ENCODE measurements at places on chromosomes 2 and 18.

GRCh38 chr2:112640467-112640799, 5.3 kb upstream of the SLC20A1 start:
- DNase-seq: no peak

DNA sequence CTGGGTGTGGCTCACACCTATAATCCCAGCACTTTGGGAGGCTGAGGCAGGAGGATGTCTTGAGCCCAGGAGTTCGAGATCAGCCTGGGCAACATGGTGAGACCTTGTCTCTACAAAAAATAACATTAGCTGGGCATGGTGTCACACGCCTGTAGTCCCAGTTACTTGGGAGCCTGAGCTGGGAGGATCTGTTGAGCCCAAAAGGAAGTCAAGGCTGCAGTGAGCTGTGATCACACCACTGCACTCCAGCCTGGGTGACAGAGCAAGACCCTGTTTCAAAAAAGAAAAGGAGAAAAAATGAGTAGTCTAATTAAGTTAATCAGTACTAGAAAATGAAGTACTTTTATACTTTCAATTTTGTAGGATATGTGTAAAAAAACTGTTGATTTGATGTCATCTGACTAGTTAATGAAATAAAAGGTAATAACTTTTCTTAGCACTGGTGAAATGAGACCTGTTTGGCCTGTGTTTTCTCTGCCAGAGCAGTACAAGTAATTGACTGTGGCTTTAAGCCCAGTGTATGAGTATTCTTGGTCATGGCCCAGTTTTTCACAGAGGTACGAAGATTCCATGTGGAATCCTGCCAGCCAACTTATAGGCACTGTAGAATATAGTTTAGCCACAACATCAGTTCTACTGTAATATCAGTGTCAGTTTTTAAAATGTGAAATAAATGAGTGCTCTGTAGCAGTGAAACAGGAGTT, 35.8 kb downstream of the MFSD6 start:
- DNase-seq: peak; percentile 30

DNA sequence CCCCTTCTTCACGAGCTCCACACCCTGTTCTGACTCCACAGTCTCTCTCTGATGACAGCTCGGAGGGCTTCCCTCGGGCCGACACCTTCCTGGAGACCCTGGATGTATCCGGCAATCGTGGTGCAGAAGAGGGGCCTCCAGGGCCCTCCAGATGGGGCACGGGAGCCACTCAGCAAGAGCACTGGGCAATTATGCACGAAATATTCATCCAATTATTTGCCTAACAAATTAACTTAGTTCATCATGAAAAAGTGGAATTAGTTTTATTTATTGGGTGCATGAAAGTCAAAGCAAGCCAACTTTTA, 277.3 kb upstream of the HDAC4 start:
- no peak for DNase-seq

- no peak for DNase-seq
Observed at GRCh38 chr2:111164078-111164477, 43.4 kb downstream of the BCL2L11 start.

- DNase-seq: peak; percentile 81
Observed at GRCh38 chr2:199985625-199986207, 30.3 kb downstream of the MAIP1 start.

- DNase-seq: no peak
Observed at GRCh38 chr2:25957743-25958142, 24.6 kb downstream of the KIF3C start.

- peak; percentile 70 for DNase-seq
Observed at GRCh38 chr18:10081492-10081891, 167.7 kb downstream of the VAPA start.

DNA sequence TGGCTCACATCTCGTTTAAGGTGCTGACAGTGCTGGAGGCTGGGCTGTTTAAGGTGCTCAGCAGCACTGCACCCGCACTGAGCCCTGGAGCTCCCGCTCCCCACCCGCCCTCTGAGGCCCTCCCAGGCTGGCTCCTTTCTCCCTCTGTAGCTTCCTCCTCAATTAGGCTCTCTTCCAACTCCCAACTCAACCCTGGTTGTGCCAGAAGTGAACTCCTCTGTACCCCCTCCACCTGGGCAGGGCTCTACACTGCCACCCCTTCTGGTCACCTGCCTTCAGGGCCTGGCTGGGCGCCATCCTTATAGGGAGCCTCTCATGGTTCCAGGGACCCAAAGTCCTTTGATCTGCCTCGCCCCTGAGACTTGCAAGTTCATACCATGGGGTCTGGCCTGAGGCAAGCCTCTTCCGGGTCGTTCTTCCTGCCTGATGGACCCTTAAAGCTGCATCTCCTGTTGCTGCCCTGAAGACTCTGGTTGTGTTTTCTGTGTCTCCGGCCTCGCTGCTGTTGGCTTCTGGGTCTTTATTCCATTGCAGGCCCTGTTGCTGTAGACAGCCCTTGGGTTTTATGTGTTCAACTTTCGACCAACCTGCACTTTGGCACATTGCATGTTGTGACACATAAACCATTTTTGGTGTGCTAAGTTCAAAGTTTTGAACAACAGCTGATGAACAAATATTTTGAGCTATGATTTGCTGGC, 199.6 kb downstream of the LDLRAD4 start:
- no peak for DNase-seq

DNA sequence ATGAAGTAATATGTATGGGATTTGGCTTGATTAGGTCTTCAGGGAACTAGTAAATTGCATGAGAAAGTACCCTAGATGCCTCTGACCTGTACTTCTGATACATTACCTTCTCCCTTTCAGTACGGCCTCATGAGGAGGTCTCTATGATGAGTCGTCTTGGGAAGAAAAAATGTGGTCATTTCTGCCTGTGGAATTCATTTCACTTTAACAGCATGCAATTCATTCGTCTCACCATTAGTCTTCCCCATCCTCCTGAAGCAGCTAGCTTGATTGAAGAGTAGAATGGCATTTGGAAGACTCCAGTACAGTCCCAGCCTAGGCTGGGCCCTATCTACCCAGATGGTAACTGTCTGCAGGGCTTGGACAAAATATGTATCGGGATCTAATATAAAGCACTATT, 52.2 kb downstream of the TMX3 start:
- no peak for DNase-seq
